ENCODE measurements at places on chromosomes 7 and 10.

DNA sequence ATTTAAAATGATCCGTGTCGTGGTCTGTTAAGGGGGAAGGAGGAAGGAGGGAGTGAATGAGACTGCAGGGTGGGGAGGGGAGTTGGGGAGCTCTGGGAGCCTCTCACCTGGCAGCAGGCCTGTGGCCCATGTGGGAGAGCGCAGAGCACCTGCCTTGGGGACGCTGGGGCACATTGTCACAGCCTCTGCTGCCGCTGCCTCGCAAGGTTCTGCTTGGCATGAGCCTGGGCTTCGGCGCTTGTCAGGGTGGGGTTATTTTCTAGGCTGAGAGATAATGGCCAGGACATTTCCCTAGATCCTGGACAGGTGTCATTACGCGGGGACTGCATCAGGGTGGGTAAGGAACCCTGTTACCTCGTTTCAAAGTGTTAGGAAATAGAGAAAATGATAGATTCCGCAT is 2.2 kb upstream of the SUN1 start:
- no peak for DNase-seq

DNA sequence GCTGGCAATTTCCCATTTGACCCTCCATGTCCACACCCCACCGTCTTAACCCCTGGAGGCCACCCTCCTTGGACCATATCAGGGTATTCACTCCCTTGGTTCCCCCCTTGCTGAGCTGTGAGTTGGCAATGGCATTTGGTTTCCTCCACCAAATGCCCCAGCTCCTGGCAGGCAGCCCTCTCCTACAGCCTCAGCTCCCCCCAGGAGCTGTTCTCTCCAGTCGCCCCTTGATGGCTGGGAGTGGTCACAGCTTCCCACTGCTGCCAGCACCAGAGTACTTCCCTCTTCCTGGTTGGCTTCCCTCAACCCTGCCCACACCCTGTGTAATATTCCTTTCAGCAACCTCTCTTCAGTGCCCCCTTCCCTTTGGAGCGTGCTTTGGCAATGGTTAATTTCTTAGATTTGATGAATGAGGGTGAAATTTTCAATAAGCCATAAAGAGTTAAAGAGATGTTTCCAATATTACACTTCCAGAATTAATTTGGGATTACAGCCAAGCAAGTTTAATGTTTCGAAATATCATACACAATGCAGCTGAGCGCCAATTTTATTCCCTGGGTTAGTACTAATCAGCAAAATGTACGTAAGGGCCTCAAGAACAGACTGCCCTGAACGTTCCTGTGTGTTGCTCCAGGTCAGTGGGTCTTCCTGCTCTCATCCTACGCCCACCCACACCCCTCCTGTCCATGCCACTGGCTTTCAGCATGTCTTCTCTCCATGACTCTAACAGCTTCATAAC is 207.1 kb upstream of the NFE2L3 start:
- DNase-seq: no peak

DNA sequence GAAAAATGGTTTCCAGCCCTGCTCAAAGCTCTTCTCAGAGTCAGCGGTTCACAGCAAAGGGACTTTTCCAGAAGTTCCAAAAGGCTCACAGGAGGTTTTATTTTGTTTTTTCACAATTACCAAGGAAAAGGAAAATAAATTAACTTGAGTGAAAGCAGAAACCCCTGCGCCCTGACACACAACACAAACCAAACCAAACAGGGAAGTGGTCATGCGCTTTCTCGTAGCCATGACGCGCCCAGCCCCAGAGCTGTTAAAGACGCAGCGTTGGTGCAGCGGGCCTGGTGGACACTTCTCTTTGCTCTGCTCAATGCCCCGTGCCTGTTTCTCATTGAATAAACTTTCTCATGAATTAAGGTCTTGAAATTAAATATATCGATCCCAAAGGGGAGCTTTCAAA is 134.4 kb upstream of the LYZL2 start:
- DNase-seq: no peak

DNA sequence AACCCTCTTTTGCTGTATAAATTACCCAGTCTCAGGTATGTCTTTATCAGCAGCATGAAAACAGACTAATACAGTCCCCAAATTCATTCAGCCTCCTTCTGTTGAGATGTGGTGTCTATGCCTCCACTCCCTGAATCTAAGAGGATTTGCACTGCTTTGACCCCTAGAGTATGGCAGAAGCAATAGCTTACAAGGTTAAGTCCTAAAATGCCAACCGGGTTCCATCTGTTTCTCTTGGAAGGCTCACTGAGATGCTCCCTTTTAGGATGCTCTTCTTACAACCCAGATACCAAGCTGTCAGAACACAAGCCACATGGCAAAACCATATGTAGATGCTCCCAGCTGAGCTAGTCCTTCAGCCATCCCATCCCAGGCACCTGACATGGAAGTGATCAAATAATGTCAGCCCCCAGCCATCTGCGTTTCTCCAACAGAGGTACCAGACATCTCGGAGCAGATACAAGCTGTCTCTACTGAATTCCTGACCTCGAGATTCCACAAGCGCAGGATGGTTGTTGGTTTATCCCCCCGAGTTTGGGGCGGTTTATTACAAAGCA is 20.2 kb downstream of the CALN1 start:
- peak; percentile 7 for DNase-seq

DNA sequence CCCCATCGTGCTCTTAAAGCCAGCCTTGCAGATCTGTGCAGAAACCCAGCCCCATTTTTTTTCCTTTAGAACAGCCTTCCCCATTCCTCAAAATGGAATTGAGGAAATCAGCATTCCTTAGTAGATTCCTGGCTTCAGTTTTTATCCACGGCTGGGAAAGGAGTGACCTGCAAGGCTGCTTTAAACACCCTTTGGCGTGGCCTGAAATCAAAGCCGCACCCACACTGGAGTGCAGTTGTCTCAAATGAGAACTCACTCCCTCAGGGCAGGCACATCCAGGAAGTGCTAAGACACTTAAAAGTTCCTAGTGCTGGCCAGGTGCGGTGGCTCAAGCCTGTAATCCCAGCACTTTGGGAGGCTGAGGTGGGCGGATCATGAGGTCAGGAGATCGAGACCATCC is 34.8 kb downstream of the HTR5A start:
- DNase-seq: no peak

DNA sequence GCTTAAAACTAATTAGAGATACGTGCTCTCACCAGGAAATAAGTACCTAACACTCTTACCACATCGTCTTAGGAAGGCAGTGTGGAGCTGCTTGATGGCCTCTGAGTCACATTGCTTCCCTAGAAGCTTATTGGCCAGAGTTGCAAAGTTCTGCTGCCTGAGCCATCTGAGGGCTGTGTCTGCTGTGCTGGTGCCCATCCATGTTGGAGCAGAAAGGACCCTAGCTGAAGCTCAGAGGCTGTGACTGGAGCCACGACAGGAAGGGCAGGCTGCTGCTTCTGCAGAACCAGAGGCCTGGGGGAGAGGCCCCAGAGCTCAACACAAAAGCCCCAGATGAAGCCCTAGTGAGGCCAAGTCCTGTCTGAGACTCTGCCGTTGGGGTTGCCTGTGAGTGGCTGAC is 64.8 kb upstream of the IGFBP3 start:
- DNase-seq: no peak

DNA sequence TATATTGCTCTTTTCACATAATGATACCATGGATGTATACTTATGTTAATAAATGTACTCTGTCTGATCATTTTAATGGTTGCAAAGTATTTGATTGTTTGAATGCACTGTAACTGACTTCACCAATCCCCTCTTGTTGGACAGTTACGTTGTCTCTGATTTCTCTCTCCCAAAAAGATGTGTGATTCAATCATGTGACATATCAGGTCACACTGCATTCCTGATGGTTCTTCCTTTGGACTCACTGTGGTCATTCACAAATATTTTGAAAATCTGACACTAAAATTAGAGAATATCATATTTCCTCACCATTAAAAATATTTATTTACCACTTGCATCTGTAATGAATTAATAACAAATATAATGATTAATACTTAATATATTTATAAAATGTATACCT is 22.2 kb downstream of the SLC16A12 start:
- no peak for DNase-seq

GRCh38 chr10:118002581-118002980 is 44.2 kb downstream of the RAB11FIP2 start:
- no peak for DNase-seq

DNA sequence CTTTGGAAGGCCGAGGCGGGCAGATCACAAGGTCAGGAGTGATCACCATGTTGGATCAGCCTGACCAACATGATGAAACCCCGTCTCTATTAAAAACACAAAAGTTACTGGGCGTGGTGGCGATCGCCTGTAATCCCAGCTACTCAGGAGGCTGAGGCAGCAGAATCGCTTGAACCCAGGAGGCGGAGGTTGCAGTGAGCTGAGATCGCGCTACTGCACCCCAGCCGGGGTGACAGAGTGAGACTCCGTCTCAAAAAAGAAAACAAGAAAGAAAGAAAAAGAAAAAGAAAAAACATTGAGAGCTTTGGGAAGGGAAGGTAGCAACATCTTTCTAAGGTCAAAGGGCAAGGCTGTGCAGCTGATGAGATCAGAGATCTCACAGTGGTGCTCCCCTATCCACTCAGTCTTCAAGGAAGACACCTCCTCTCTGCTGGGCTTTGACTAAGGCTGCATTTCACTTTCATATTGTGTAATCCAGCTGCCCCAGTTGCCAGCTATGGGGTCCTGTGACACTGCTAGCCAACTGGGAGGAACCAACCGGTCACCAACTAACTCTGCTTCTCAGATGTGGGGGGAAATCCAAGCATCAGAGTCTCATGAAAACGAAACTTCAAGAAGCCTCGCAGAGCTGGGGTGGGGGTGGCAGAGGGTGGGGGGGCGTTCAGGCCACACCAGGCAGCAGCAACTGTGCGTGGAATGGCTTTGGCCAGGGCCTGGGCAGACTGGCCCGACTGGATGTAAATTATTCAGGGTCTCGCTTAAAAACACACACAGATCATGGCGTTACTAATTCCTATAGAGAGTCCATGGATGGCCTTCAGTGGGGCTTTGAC is 1.5 kb downstream of the IL15RA start:
- DNase-seq: no peak

GRCh38 chr10:61063901-61064300 is 119.9 kb upstream of the RHOBTB1 start:
- DNase-seq: no peak

GRCh38 chr7:137873524-137873923 is 26.8 kb upstream of the DGKI start:
- DNase-seq: no peak

- peak; percentile 84 for DNase-seq
Observed at GRCh38 chr10:45008524-45009161, 7.9 kb downstream of the ZNF22 start.

DNA sequence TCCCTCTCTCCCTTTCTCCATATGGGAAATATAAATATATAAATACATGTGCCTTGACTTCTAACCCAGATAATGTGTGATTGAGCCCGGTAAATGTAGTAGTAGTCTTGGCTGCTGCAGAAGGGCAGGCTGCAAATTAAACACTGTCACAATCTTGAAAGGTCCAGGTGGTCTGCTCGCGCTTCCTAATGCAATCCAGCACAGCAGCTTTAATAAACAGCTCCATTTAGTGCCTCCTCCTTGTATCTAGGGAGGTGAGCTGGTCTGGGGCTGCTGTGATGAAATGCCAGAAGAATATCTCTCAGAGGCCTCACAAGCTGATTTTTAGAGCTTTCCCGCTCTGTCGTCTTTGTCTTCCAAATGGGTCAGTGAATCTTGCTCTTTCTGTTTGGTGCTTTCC is 782 bp downstream of the POU6F2 start:
- DNase-seq: no peak

Measured in NCI-H524 treated with DMSO at 0.1 percent for 48 hours (cell line).